Activated T-cell treated with anti-CD3 and anti-CD28 coated beads, Interleukin-2, amount 50 U/mL, for 24 hours (primary cell): ENCODE measurements at places on chromosomes 2 and 18.

DNA sequence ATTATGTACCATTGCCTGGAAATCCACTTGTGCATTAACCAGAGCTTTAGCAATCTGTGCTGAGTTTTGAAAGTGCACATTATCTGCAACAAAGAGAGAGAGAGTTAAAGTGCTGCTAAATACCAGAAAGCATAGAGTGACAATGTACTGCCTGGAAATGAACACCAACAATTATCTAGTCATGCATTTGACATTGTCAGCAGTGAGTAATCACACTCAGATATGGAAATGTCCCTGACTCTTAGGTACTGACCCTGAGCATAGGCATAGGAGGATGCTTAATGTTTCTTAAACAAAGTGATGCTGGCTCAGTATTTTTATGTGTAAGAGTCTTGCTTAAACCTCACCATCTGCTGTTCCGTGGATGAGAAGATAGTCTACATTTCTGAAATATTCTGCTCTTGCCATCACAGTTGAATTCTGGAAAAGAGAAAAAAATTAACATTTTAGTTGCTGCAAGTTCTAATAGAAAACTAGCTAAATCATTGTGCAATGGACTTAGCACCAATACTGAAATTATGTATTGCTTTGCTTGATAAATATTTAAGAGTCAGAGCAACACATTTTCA is 20.8 kb upstream of the GCG start:
- no peak for DNase-seq

GRCh38 chr18:41905786-41906527 is 49.1 kb upstream of the PIK3C3 start:
- DNase-seq: no peak

DNA sequence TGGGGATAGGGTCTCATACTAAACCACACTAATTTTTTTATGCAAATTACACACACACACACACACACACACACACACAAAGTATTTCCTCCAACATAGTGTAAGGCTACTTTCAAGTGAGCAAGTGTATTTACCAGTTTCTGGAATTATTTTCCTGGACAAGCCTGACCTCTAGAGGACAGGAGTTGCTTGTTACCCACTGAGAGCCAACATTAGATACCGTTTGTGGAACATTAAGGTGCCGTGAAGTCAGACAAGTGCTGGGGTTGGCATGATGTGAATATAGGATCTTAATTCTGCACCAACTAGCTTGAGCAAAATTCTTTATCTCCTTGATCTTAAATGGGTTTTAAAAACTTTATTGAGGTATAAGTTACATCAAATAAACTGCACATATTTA is 39.3 kb upstream of the SERPINB2 start:
- no peak for DNase-seq

DNA sequence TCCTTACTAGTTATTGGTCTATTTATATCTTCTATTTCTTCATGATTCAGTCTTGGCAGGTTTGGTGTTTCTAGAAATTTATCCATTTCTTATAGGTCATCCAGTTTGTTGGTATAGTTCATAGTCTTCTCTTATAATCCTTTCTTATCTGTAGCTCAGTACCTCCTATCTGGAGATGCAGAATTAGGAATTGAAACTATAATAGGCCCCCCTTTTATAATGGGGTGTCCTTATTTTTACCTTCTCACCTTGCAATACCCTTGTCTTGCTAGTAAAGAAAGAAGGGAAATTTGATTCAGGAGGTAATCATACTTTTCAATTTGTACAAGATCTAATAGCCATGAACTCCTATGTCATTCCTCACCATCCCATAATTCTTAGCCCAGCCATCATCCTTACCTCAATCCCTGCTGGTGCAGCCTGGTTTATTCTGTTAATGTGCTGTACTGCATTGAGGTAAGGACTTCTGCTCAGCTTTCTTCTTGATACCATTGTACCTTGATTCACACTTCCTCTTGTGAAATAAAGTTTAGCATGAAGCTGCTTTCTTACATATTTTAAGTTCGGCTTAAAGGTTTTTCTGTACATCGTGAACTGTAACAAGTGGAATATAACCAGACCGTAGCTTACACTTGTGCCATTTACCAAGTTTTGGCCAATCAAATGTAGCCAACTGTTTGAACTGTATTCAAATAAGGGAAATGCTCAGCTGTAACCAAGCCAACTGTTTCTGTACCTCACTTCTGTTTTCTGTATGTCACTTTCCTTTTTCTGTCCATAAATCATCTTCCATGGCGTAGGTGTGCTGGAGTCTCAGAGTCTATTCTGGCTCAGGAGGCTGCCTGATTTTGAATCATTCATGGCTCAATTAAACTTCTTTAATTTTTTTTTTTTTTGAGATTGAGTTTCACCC is 40.1 kb upstream of the PTH2R start:
- DNase-seq: no peak

DNA sequence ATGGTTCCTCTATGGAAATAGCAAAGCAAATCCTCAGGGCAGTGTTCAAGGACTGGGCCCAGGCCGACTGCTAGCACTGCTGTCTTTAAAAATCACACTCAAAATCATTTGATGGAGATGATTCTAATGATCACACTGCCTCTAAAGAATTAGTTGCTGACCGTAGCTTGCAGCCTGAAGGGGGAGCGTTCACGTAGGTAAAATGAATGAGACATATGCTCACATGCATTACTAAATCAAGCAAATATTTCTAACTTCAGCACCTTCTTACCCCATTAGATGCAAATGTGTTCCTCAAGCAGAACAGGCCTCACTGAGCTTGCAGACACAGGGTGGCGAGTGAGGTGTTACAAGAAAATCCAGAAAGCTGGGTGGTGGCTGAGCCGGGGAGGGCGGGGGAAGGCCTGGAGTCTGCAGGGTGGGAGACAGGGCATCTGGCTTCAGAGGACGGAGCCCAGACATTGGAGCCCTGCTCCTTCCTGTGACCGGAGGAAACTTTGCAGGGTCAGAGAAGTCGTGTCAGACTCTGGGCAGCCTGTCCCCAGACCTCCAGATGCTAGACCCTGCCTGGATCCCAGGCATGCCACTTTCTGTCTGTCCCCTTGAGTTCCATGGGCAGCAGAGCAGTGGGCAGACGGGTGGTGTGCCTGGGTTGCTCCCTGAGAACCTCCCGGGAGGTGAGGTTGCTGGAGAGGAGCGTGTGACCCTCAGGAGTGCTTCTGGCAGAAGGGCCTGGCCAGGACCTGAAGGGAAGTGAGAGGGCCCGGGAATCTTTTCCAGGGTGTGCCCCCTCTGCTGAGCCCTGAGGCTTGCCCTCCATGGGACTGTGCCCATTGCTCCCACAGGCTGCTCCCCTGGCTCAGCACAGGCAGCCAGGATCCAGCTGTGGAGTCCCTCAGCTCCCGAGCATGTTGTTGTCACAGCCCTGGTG is 7.1 kb upstream of the NPPC start:
- no peak for DNase-seq

GRCh38 chr2:152565884-152566727 is 151.2 kb downstream of the PRPF40A start:
- no peak for DNase-seq

DNA sequence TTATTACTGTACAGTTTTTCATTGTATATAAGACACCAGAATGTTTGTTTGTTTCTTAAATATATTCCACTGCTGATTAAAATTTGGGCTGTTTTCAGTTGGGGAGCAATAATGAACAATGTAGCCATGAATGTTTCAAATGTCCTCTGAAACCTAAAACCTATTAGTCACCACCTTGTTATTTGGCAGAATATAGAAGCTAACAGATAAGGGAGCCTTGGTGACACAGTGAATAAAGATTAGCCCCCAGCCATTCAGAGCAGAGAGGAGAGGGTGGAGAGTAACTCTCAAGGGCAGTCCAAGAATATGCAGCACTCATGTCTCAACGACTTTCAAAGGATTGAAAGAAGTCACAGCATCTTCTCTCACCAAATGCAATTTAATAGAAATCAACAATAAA is 43.1 kb upstream of the ATP8B1 start:
- DNase-seq: no peak

DNA sequence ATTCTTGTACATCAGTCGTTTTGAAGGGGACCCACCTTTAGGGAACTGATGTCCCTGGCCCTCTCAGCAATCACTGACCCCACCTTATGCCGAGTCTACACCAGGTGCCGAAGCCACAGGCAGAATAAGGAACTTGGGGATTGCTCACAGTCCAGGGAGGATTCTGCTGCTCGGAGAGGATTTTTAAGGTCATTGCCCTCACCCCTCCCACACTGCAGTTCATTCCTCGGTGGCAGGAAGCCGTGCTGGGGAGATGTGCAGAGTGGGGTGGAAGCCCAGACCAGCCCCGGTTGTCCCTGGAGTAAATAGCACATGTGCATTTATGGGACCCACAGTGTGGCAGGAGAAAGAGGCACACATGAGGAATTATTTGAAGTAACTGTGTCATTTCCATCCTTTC is 50.4 kb downstream of the PLB1 start:
- no peak for DNase-seq
